ENCODE measurements at places on chromosomes 1 and 21. TPM values are rescaled to one million over a fixed set of nuclear protein-coding genes. Genes with fewer than 3 reads are reported as not detected.

The FTCD gene
- 1.4 TPM for total RNA-seq

- DNase-seq = no peak
Observed at GRCh38 chr1:9438431-9439073, 100.7 kb upstream of the SLC25A33 start.

DNA sequence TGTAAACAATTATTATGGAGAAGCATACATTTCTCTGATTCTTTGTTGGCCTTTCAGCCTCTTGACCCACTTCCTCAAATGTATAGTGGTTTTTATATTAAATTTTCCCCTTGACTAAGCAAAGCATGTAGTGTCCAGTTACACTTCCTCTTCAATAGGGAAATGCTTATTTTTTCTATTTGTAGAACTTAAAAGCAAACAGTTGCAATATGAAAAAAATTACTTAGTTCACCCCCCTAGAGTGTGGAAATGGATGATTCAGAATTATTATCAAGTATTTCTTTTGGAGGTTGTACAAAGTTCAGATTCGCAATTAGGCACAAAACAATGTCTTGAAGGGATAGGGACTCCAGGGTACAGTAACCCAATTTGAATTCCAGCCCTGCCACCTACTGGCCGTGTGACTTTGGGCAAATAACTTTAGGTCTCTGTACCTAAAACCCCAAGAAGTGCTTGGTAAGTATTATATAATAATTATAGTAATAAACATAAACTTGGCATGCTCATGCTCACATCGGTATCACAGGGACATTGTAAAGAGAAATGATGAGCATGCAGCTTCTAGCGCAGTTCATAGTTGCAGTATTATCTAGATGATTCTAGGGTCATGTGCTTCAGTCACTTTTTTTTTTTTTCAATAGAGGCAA lies 28.6 kb upstream of the IFNGR2 start:
- peak; percentile 82 for DNase-seq

DNA sequence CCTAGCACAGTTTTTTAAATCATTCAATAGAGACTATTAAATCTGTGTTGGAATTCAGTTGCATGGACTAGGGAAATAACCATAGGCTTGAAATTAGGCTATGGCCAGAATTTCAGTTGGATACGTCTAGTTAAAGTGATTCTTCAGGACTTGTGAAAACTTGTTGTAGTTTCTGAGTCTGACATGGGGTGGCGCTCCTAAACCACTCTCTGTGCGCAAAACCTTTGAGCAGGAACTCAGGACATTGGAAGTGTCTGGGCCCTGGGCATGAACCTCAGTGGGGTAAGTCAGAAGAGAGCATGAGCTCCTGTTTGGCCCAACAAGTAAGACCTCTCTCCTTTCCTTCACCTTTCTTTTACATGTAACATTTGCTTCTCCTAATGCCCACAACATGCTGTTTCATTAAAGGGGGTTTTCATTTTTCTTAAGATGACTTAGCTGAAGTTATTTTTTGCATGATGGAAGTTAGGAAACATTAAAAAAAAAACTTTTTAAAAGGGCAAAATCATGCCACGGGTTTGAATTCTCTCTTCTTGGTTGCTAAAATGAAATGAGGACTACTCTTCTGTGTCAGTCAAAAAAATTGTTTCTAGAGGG lies 17.1 kb upstream of the CCDC190 start:
- DNase-seq = no peak

GRCh38 chr1:66226985-66227384 lies 307.0 kb upstream of the SGIP1 start:
- no peak for DNase-seq

- DNase-seq = no peak
Observed at GRCh38 chr21:38999161-38999560, 184.1 kb downstream of the PSMG1 start.

- DNase-seq = no peak
Observed at GRCh38 chr1:198642983-198643382, 4.1 kb downstream of the PTPRC start.
